ENCODE measurements at places on chromosomes 6 and 20. TPM values are rescaled to one million over a fixed set of nuclear protein-coding genes. Genes with fewer than 3 reads are reported as not detected.

The TCP11 gene
- total RNA-seq: not detected

The C20orf144 gene
- total RNA-seq: 0.12 TPM

- no peaks in the 10 kb centered on the region for H3K36me3 ChIP-seq
- DNase-seq: no peak
- H3K4me3 ChIP-seq: no peak overlapping the region
- H3K27ac ChIP-seq: no peak overlapping the region
Observed at GRCh38 chr6:14612016-14612980, 494.7 kb downstream of the CD83 start.

The EPPIN gene
- total RNA-seq: not detected

DNA sequence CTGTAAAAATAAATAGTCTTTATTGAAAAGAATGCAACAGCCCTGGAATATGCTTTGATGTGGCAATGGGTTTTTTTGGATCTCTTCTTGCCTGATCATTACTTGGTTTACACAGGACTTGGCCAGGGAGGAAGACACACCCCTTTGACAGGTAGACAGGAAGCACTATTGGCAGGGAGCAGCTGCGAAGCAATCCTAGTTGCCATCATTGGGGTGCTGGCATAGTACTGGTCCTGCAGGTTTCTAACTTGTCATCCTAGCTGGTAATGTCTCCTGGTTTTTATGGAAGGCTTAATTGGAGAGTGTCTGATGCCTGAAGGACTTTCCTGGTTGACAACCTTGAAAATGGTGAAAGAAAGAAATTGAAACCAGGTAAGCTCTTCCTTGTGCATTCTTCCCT is 71.2 kb upstream of the CCN6 start:
- no peaks in the 10 kb centered on the region for H3K27me3 ChIP-seq
- peaks cover 12% of the 10 kb centered on the region for H3K4me1 ChIP-seq
- H3K4me3 ChIP-seq: no peak overlapping the region
- no peak for DNase-seq
- no peaks in the 10 kb centered on the region for H3K36me3 ChIP-seq

- DNase-seq: no peak
- no peak overlapping the region for H3K27ac ChIP-seq
- no peaks in the 10 kb centered on the region for H3K27me3 ChIP-seq
- no peak overlapping the region for H3K4me3 ChIP-seq
- H3K36me3 ChIP-seq: no peaks in the 10 kb centered on the region
Observed at GRCh38 chr6:25892877-25893276, 18.8 kb upstream of the SLC17A3 start.

DNA sequence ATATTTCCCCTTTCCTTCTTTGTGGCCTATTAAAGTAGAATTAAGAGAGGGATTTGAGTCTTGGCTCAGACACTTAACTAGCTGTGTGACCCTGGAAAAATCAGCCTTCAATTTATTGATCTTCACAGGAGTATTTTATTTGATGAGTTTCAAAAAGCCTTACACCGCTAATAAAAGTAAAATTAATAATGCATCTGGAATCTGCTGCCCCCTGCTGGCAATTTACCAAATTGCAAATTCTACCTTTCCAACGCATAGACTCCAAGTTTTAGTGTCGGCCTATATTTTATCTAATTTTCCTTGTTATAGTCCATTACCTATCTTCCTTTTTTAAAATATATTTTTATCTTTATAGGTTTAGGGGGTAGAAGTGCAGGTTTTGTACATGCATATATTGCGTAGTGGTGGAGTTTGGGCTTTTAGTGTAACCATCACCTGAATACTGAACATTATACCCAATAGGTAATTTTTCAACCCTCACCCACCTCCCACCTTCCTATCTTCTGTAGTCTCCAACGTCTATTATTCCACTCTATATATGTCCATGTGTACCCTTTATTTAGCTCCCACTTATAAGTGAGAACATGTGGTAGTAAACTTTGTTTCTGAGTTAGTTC is 46.3 kb downstream of the GOPC start:
- peaks cover 35% of the 10 kb centered on the region for H3K36me3 ChIP-seq
- no peak overlapping the region for H3K4me3 ChIP-seq
- peaks cover 22% of the 10 kb centered on the region for H3K4me1 ChIP-seq
- peak; percentile 67 for DNase-seq
- no peaks in the 10 kb centered on the region for H3K27me3 ChIP-seq

DNA sequence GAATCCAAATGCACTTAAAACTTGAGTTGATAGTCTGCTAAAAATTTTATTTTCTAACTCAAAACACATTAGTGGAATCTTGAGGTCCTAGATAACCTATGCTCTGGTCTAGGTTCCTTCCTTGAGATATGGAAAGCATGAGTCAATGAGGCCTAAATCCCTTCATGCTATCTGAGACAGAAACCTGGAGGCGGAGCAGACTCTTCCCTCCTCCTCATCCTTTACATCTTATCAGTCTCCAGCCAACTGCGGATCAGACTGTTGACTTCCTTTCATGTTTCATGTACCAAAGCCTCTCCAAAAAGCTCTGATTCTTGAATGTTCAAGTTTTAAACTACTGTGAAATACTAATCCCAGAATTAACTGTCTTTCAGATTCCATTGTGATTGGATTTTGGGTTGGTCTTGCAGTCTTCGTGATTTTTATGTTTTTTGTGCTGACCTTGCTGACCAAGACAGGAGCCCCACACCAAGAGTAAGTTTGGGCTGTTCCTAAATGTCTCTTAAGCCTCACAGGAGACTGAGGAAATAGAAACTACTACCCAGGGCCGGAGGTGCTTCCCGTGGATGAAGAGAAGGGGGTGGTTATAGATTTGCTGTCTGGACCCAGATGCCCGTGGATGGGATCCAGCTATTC is 29.1 kb downstream of the MRAP2 start:
- DNase-seq: no peak
- H3K27ac ChIP-seq: no peak overlapping the region
- H3K27me3 ChIP-seq: no peaks in the 10 kb centered on the region
- no peaks in the 10 kb centered on the region for H3K36me3 ChIP-seq
- peaks cover 11% of the 10 kb centered on the region for H3K4me1 ChIP-seq
- H3K4me3 ChIP-seq: no peak overlapping the region

GRCh38 chr20:38894091-38894847 is 31.9 kb upstream of the FAM83D start:
- peak overlapping the region; percentile 57 for H3K4me3 ChIP-seq
- H3K4me1 ChIP-seq: peaks cover 10% of the 10 kb centered on the region
- H3K36me3 ChIP-seq: no peaks in the 10 kb centered on the region
- peaks cover 14% of the 10 kb centered on the region for H3K27me3 ChIP-seq

GRCh38 chr20:46945465-46945864 is 50.8 kb downstream of the EYA2 start:
- H3K4me1 ChIP-seq: no peaks in the 10 kb centered on the region
- no peak overlapping the region for H3K4me3 ChIP-seq
- no peak overlapping the region for H3K27ac ChIP-seq
- DNase-seq: no peak

The FHL5 gene
- not detected for total RNA-seq

The CCN6 gene
- not detected for total RNA-seq

- no peaks in the 10 kb centered on the region for H3K27me3 ChIP-seq
- peaks cover 6% of the 10 kb centered on the region for H3K36me3 ChIP-seq
- no peak for DNase-seq
- H3K4me3 ChIP-seq: no peak overlapping the region
- peaks cover 27% of the 10 kb centered on the region for H3K4me1 ChIP-seq
Observed at GRCh38 chr6:158046201-158047126, 64.8 kb downstream of the SYNJ2 start.

DNA sequence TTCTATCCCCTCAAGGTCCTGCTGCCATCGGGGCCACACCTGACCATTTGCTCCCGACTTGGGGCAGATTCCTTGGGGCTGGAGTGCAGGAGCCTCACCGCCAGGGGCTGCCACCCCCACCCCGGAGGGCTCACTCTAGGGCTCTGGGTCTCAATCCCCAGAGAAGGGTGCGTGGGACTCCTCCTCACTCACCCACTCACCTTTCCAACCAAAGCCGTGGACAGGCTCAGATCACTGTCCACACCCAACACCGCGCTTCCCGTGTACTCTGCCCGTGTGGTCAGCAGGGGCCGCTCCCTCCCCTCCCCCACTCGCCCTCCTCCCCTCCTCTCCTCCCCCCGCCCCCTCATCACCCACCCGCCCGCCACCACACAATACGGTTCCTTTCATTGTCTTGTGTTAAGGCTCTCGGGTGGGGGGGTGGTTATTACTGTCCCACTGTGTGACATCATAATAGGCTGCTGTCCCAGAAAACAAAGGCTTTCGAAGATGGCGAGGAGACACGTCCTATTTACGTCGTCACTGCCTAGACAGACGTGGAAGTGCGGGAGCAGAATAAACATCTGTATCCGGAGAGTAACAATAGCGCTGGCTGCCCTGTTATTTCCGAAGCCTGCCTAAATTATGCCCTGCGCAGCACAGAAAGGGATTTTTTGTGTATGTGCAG is 85.8 kb downstream of the YTHDF1 start:
- no peaks in the 10 kb centered on the region for H3K4me1 ChIP-seq
- DNase-seq: no peak
- H3K36me3 ChIP-seq: no peaks in the 10 kb centered on the region
- H3K4me3 ChIP-seq: no peak overlapping the region

- H3K4me3 ChIP-seq: peak overlapping the region; percentile 47
- H3K27me3 ChIP-seq: no peaks in the 10 kb centered on the region
- H3K36me3 ChIP-seq: peaks cover 51% of the 10 kb centered on the region
- peak; percentile 85 for DNase-seq
- H3K27ac ChIP-seq: no peak overlapping the region
Observed at GRCh38 chr6:125995972-125996580, 9.7 kb downstream of the TRMT11 start.

Data from MCF 10A (cell line).